ENCODE measurements at places on chromosomes 6 and 20.

- no peaks in the 10 kb centered on the region for H3K36me3 ChIP-seq
- H3K4me1 ChIP-seq = no peaks in the 10 kb centered on the region
- H3K27ac ChIP-seq = no peak overlapping the region
- H3K27me3 ChIP-seq = peaks cover 12% of the 10 kb centered on the region
- no peak overlapping the region for H3K4me3 ChIP-seq
Measured at GRCh38 chr6:16434885-16435284, 196.5 kb downstream of the GMPR start.

DNA sequence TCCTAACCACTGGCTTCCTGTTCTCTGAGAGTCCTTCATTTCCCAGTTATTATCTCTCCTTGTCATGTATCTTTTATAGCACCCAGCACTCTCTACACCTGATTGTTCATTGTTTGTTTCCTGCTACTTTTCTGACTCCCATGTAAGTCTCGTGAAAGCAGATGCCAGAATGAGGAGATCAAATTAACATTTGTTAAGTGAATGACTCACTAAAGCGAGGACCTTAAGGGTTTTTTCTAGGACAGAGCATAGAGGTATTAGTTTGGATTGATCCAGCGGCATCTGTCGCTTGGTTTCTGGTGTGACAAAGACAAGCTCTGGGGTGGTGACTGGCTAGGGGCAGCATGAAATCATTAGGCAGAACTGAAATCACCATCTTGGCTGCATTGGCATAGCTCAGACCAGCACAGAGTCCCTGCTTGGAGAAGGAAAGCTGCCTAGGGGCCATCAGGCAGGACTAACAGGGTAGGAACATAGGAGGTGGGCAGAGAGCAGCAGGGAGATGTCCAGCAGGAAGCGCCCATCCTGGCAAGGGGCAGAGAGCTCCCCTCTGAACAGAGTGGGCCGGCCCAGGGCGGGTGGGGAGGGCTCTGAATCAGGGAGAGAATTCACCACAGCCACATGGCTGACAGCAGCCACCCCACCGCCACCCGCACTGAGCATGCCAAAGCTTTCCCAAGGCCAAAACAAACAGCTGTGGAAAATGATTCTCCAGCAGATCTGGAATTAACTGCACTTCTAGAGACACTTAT, 97.1 kb upstream of the CEP85L start:
- H3K27me3 ChIP-seq = no peaks in the 10 kb centered on the region
- no peak overlapping the region for H3K27ac ChIP-seq
- H3K4me1 ChIP-seq = 0 out of 2 replicates have a peak, but pooled peaks cover 3% of the 10 kb centered on the region
- no peaks in the 10 kb centered on the region for H3K36me3 ChIP-seq

DNA sequence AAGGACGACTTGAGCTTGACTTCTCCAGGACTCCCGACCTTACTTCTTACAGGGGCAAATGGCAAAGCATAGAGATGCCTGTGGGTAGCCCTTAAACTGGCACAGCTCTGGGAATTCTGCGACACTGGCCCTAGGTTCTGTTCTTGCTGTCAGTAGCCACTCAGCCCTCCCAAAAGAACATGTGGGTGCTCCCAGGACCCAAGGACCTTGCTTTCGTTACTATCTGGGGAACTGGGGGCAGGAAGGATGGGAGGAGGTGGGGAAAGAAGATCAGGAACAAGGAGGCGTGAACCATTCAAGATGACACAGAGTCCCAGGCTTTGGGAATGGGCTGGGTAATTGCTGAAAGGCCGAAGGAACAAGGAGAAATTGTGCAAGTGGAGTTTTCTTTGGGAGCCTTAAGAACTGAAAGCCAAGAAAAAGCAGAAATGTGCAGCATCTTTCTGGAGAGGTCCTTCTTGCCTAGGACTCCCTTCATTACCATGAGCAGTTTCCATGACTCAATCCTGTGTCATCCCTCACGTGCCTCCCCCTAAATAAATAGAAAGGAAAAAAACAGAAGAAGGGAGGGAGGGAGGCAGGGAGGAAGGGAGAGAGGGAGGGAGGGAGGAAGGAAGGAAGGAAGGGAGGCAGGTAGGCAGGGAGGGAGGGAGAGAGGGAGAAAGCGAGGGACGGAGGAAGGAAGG, 284.6 kb upstream of the FOXQ1 start:
- DNase-seq = no peak
- H3K36me3 ChIP-seq = no peaks in the 10 kb centered on the region
- no peaks in the 10 kb centered on the region for H3K4me1 ChIP-seq
- no peak overlapping the region for H3K27ac ChIP-seq
- H3K4me3 ChIP-seq = no peak overlapping the region
- H3K27me3 ChIP-seq = peaks cover 5% of the 10 kb centered on the region

DNA sequence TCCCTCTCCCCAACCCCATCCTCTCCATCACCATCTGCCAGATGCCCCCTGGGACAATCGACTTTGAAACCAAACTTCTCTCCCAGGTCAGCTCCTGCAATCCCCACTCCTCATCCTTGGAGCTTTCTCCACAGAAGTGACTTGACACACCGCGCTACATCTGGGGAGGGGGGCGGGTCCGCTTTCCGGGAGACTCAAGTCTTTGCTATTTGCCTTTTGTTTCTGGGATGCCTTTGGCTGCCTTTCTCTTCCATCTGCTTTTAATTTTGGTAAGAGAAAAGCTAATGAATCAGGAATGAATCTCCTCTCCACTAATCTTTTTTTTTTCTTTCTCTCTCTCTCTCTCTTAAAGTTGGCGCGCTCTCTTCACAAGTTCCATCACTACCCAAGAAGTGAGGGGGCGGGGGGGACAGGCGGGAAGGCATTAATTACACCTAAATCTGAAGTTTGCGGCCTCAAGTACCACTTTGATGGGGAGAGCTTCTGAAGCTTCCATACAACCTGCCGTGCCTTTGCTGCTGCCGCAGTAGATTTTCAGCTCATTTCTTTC, 664 bp upstream of the TPBG start:
- DNase-seq = no peak
- H3K4me3 ChIP-seq = peak overlapping the region; percentile 39
- H3K36me3 ChIP-seq = no peaks in the 10 kb centered on the region

GRCh38 chr20:2297357-2297728, 1.5 kb downstream of the TGM3 start:
- no peak overlapping the region for H3K27ac ChIP-seq
- H3K27me3 ChIP-seq = peaks cover 3% of the 10 kb centered on the region
- no peaks in the 10 kb centered on the region for H3K36me3 ChIP-seq
- no peak for DNase-seq
- H3K4me1 ChIP-seq = peaks cover 9% of the 10 kb centered on the region

GRCh38 chr6:7324520-7324919, 11.5 kb upstream of the SSR1 start:
- no peaks in the 10 kb centered on the region for H3K36me3 ChIP-seq
- DNase-seq = no peak
- H3K4me1 ChIP-seq = peaks cover 7% of the 10 kb centered on the region

GRCh38 chr6:93124006-93124632, 295.2 kb downstream of the EPHA7 start:
- no peak overlapping the region for H3K4me3 ChIP-seq
- H3K27ac ChIP-seq = no peak overlapping the region
- H3K27me3 ChIP-seq = no peaks in the 10 kb centered on the region

DNA sequence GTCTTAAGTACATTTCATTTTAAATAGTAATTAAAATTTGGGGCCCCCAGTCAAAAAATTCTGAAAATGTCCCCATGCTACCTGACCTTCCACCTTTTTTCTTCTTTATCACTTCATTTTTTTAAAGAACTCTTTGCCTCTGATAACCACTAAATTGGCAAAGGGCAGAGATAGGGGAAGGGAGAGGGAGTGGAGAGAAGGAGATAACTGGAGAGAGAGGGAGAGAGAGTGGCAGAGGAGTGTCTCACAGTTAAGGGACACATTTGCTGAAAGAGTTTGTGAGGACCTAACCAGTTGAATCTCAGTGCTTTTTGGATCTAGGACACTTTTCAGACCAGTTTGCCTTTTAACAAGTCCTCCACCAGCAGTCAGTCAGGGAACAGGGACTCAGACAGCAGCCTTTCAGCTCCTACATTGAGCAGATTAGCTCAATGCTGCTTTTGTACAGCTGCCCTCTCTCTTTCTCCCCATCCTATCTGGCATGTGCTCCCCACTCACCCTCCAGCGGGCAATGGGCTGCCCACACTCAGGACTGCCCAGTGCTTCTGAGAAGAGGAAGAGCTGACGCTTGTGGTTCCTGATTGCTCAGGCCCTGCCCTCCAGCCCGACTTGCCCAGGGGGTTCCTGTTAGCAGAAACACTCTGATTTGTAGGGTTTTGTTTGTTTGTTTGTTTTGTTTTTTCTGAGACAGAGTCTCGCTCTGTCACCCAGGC, 14.4 kb downstream of the ARMC2 start:
- H3K27me3 ChIP-seq = no peaks in the 10 kb centered on the region
- DNase-seq = peak; percentile 33

DNA sequence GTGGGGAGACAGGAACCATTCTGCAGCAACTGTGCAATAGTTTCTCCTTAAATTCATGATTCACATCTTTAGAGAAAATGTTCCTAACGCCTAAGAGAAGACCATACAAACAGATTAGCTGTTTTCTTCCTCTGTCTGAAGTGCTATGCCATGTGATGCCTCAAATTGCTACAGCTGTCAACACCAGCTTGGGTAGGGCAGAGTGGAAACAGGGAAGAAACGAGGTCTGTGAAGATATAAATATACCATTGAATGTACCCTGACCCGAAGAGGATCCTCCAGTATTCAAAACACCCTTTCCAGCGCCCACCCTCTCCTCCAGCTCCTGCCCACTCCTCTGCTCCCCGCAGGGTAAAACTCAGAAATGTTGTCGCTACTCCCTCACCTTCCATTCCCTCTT, 40.3 kb upstream of the PRND start:
- H3K4me3 ChIP-seq = no peak overlapping the region
- peaks cover 10% of the 10 kb centered on the region for H3K4me1 ChIP-seq
- no peak overlapping the region for H3K27ac ChIP-seq
- H3K27me3 ChIP-seq = no peaks in the 10 kb centered on the region
- no peak for DNase-seq
- no peaks in the 10 kb centered on the region for H3K36me3 ChIP-seq

DNA sequence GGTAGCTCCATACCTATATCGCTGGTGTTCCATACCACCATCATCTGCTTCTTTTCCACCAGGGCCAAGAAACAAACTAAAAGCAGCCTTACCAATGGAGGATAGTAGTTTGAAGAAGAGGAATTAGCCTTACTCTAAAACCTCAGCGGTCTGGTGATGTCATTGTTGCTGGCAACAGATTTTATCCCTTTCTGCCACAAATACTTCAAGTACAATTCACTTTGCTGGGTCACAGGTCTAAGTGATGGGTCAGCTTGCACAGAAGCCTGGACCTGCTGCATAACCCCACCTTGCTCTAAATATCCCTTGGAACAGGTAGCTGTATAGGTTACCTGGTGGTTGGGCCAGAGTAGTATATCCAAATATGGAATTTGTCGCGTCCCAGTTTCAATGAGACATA, 53.2 kb upstream of the THEMIS start:
- no peaks in the 10 kb centered on the region for H3K36me3 ChIP-seq
- H3K4me3 ChIP-seq = no peak overlapping the region
- no peak for DNase-seq
- no peak overlapping the region for H3K27ac ChIP-seq

GRCh38 chr20:8049310-8049709, 29.7 kb upstream of the TMX4 start:
- no peak overlapping the region for H3K27ac ChIP-seq
- no peak for DNase-seq
- no peaks in the 10 kb centered on the region for H3K36me3 ChIP-seq

- DNase-seq = no peak
- H3K36me3 ChIP-seq = no peaks in the 10 kb centered on the region
- no peaks in the 10 kb centered on the region for H3K27me3 ChIP-seq
Measured at GRCh38 chr6:161590961-161591627, 317.2 kb upstream of the AGPAT4 start.

- no peak for DNase-seq
- peaks cover 10% of the 10 kb centered on the region for H3K4me1 ChIP-seq
- no peak overlapping the region for H3K4me3 ChIP-seq
- H3K27me3 ChIP-seq = no peaks in the 10 kb centered on the region
- peaks cover 35% of the 10 kb centered on the region for H3K36me3 ChIP-seq
Measured at GRCh38 chr6:124983383-124984083, 21.3 kb downstream of the RNF217 start.

GRCh38 chr6:93644611-93645010, 225.3 kb upstream of the EPHA7 start:
- H3K27ac ChIP-seq = no peak overlapping the region
- H3K4me3 ChIP-seq = no peak overlapping the region
- H3K36me3 ChIP-seq = no peaks in the 10 kb centered on the region

DNA sequence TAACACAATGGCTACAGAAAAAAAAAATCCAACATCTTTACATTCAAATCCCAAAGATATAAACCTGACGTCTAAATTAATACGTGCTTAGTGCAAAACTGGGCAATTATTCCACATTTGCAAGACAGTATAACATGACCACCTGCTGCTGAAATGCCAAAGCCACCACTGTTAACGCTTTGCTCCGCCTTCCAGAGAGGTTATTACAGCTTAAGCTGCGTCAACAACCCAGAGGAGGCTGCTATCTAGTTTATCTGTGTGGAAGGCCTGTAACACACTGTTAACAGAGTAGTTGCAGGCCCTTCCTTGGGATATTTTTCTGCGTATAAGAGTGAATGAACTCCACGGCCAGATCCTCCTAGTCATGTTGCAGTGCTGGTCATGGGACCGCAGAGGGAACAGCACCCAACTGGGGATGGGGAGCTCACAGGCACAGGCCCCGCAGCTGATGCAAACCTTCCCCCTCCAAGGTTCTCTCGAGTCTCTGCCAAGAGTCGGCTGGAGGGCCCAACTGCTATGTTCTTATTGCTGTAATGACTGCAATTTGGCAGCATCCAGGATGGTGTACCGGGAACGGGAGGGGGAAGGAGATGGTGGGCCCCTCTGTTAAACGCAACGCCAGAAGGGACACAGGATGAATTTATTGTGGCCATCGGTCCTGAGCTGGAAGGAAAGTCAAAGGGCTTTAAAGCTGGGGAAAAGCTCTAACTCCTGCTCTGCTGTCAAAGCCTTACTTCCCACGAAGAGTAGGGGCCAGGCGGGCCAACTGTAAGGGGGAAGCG, 993 bp upstream of the NCOA7 start:
- peak; percentile 39 for DNase-seq
- peaks cover 18% of the 10 kb centered on the region for H3K4me1 ChIP-seq
- peaks cover 7% of the 10 kb centered on the region for H3K36me3 ChIP-seq
- peak overlapping the region; percentile 82 for H3K4me3 ChIP-seq
- no peaks in the 10 kb centered on the region for H3K27me3 ChIP-seq
- H3K27ac ChIP-seq = peak overlapping the region; percentile 96

GRCh38 chr6:35294308-35294945, 3.2 kb upstream of the DEF6 start:
- no peak overlapping the region for H3K27ac ChIP-seq
- no peaks in the 10 kb centered on the region for H3K36me3 ChIP-seq

GRCh38 chr6:165890404-165890735, 227.3 kb upstream of the PDE10A start:
- no peak overlapping the region for H3K27ac ChIP-seq
- DNase-seq = no peak
- no peaks in the 10 kb centered on the region for H3K4me1 ChIP-seq
- H3K36me3 ChIP-seq = no peaks in the 10 kb centered on the region

Data from K562 (cell line).